Neural crest cell (in vitro differentiated cells): ENCODE measurements at places on chromosomes 16 and 17.

GRCh38 chr17:48620461-48621139 lies 5.5 kb upstream of the HOXB8 start:
- no peak for DNase-seq

DNA sequence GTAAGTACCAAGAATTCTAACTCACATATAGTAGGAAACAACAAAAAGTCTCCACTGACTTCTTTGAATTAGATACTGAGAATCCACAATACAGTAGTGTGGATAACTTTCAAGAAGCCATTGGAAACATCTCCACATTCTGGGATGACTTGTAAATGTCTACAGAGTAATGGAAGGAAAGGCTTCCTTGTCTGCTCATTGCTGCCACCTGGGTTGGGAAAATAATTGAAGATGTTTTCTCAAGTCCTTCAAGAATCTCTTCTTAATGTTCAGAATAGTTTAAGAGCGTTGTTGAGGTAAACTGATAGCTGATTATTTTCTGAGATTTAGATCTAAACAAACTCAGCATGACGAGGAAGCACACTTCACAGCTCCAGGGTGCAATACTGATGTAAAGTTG lies 14.0 kb downstream of the CPSF4L start:
- no peak for DNase-seq

GRCh38 chr17:81868674-81869220 lies 2.4 kb downstream of the ARHGDIA start:
- DNase-seq = no peak

GRCh38 chr16:87723226-87723623 lies 42.6 kb downstream of the KLHDC4 start:
- DNase-seq = no peak
